ENCODE measurements at places on chromosomes 12 and 14.
A peak's percentile ranks its signal among the peaks of the same experiment; 100 is the strongest.

DNA sequence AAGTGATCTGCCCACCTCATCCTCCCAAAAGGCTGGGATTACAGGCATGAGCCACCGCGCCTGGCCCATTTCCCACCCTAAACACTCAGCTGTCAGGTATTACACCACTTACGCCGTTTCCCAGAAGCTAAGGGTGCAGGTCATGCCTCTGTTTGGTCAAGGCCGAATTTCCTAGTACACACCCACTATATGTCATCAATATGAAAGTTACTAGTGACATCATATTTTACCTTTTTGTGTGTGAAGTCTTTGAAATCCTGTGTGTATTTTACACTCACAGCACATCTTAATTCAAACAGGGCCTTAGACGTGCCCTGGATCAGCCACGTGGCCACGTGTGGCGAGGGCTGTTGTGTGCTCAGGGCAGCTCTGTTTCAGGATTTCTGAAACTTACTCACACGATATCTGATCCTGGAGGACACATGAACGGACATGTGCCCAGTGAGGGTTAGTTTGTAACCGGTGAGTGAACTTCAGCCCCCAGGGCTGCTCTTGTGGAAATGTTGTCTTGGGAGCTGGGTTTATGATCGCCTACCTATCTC, 51.8 kb downstream of the GLT1D1 start:
- DNase-seq = no peak

GRCh38 chr12:19624491-19624890, 185.2 kb downstream of the AEBP2 start:
- DNase-seq = no peak

DNA sequence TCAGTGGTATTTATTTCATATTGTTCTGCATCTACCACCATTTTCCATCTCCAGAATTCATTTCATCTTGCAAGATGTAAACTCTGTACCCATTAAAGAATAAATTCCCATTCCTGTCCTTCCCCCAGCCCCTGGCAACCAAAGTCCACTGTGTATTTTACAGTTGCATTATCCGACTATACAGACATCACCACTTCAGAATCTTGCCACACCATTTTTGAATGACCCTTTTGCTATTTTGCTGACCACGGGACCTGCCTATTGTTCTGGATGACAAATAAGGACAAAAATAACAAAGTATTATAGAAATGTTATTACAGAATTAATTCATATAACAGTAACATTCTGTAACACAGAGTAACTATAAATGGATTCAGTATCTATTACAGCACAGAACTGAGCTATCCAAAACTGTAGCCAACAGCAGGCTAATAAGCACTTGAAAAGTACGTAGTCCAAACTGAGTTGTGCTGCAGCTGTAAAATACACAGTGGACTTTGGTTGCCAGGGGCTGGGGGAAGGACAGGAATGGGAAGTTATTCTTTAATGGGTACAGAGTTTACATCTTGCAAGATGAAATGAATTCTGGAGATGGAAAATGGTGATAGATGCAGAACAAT, 61.3 kb downstream of the CDK17 start:
- no peak for DNase-seq

- DNase-seq = no peak
Observed at GRCh38 chr14:28375295-28375694, 391.3 kb upstream of the FOXG1 start.

- DNase-seq = no peak
Observed at GRCh38 chr14:35766700-35767082, 42.4 kb downstream of the RALGAPA1 start.

DNA sequence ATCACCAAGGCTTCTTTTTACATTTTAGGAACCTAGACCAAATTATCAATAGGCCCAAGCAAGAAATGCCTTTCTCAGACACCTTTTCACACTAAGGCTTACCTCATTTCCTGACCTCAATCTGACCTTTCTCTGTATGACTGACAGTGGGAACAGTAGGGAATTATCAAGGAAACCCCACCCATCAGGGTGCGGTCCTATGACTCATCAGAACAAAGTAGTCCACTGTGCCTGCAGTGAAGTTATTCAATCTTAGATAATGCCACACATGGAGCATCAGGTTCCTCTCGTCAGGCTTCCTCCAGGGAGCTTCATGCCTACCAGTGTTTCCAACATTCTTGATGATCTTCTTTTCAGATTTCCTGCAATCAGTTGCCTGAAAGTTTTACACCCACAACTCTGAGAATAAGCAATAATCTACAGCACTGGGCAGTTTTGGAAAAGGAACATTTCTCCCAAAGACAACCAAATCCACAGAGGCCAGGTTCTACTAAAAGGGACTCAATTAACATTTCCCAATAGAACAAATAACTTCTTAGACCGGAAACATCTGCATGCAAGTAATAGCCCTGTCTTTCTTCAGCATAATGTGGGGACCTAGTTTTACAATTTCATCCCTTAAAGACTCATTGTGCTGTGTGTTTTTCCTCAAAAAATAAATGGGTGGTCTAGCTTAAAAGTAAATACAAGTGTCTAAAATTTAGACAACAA, 35.9 kb upstream of the TMTC2 start:
- DNase-seq = peak; percentile 4

- DNase-seq = no peak
Observed at GRCh38 chr12:52587563-52587962, 13.7 kb downstream of the KRT72 start.

- DNase-seq = no peak
Observed at GRCh38 chr14:93008381-93008780, 85.4 kb downstream of the CHGA start.

GRCh38 chr12:53346491-53346890, 10.3 kb upstream of the SP7 start:
- DNase-seq = no peak

- no peak for DNase-seq
Observed at GRCh38 chr12:91273560-91273959, 90.9 kb upstream of the DCN start.

DNA sequence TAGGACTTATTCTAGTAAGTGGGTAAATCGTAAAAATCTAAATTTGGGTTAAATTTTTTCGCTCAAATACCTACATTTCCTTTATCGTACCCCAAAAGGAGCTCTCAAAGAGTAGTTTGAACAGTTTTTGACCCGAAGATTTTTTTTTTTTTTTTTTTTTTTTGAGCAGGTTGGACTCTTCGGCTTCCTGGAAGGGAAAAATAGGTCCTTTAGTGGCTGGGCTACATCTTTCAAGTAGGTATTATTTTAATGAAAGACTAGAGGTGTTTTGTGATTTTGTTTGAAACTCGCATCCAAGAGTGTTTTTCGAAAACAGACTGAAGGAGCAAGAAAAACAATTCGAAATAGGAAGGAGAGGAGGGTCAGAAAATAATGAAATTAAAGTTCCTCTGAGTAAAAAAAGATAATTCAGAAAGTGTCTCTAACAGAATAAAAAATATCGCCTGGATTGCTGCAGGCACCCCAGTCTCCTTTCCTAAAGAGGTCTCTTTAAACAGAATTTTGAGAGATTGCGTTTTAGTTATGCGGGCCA, 6.0 kb downstream of the CDKN1B start:
- no peak for DNase-seq

GRCh38 chr12:125189502-125189901, 124.3 kb downstream of the AACS start:
- DNase-seq = no peak

DNA sequence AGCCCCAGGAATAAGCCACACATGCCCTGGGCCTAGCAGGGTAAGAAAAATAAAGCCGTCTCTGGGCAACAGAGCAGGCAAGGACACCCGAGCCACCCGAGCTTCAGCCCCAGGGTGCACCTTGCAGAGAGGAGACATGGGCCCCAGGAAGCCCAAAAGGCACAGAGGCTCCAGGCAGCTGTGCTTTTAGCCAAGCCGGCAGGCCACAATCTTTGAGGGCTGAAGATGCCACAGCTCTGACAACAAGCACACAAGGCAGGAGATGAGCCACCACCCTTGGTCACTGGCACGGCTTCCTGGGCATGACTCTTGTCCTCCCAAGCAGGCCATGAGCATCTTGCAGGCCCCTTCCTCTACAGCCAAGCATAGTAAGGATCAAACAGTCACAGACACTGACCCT, 86.3 kb downstream of the ITPK1 start:
- no peak for DNase-seq

Data from activated effector memory CD4-positive, alpha-beta T cell treated with Interleukin-2 at 50 U/mL for 16 hours (primary cell).